Globus pallidus (tissue), 1 donor: ENCODE measurements at places on chromosomes 7 and 10.
A peak's percentile ranks its signal among the peaks of the same experiment; 100 is the strongest.

- DNase-seq, result no peak
Measured at GRCh38 chr10:93068411-93069244, 5.1 kb upstream of the CYP26A1 start.

GRCh38 chr7:964401-965231 lies 10.1 kb upstream of the ADAP1 start:
- DNase-seq, result peak; percentile 47

- no peak for DNase-seq
Measured at GRCh38 chr10:15325944-15326284, 45.2 kb downstream of the FAM171A1 start.

DNA sequence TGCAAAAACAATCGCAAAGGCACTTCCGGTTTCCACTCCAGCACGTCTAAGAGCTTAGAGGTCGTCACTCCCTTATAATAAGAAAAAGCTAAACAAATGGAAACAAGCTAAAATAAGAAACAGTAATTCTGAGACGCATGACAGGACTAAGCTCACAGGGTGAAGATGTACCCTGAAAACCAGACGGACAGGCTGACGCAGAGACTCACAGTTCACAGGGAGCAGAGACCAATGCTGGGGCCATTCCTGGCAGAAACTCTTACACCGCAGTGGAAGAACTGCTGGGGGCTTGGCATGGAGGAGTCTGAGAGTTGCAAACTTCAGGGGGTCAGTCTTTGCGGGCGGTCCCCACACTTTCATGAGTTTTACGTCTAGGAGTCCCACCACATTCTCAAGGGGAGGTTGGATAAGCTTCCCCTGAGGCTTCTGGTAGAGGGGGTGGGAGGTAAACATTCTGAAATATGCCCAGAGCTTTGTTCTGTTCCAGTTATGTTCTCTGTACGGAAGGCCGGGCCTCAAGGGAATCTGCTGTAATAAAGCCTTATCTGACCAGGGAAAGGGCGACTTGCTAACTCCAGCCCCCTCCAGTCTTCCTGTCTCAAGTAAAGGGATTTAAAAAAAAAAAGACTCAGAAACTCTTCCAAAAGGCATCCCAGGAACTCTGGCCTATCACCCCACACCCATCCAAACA lies 47.8 kb downstream of the BRI3 start:
- no peak for DNase-seq

GRCh38 chr7:14687777-14688176 lies 214.8 kb downstream of the DGKB start:
- no peak for DNase-seq

DNA sequence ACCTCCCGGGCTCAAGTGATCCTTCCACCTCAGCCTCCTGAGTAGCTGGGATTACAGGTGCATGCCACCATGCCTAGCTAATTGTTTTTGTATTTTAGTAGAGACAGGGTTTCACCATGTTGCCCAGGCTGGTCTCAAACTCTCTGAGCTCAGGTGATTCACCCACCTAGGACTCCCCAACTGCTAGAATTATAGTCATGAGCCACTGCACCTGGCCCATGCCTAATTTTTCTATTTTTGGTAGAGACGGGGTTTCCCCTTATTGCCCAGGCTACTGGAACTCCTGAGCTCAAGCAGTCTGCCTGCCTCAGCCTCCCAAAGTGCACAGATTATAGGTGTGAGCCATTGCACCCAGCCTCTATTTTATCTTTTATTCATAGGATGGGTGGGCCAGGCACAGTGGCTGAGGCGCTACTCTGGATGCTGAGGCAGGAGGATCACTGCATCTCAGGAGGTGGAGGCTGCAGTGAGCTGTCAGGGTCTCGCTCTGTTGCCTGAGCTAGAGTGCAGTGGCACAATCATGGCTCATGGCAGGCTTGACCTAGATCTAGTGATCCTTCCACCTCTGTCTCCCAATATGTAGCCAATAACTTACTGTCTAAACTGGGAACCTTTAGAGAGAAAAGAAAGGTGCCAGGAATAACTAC lies 31.3 kb upstream of the STOX1 start:
- no peak for DNase-seq

DNA sequence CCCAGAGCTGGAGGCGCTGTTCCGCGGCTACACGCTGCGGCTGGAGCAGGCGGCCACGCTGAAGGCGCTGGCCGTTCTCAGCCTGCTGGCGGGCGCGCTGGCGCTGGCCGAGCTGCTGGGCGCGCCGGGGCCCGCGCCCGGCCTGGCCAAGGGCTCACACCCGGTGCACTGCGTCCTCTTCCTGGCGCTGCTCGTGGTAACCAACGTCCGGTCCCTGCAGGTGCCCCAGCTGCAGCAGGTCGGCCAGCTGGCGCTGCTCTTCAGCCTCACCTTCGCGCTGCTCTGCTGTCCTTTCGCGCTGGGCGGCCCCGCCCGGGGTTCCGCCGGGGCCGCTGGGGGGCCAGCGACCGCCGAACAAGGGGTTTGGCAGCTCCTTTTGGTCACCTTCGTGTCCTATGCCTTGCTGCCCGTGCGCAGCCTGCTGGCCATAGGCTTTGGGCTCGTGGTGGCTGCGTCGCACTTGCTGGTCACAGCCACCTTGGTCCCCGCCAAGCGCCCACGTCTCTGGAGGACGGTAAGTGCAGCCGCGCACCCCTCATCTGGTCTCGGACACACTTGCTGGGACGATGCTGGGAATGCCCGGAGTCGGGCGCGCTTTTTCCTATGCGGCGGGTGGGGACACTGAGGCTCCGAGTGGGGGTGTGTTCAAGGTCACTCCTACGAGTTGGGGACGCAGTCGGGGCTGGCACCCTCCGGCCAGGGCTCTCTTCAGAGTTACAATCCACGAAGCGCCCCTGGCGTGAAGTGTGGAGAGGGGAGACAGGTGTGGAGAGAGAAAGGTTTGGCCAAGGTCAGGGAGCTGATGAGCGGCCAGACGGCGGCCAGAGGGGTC lies 717 bp downstream of the ADCY1 start:
- no peak for DNase-seq

DNA sequence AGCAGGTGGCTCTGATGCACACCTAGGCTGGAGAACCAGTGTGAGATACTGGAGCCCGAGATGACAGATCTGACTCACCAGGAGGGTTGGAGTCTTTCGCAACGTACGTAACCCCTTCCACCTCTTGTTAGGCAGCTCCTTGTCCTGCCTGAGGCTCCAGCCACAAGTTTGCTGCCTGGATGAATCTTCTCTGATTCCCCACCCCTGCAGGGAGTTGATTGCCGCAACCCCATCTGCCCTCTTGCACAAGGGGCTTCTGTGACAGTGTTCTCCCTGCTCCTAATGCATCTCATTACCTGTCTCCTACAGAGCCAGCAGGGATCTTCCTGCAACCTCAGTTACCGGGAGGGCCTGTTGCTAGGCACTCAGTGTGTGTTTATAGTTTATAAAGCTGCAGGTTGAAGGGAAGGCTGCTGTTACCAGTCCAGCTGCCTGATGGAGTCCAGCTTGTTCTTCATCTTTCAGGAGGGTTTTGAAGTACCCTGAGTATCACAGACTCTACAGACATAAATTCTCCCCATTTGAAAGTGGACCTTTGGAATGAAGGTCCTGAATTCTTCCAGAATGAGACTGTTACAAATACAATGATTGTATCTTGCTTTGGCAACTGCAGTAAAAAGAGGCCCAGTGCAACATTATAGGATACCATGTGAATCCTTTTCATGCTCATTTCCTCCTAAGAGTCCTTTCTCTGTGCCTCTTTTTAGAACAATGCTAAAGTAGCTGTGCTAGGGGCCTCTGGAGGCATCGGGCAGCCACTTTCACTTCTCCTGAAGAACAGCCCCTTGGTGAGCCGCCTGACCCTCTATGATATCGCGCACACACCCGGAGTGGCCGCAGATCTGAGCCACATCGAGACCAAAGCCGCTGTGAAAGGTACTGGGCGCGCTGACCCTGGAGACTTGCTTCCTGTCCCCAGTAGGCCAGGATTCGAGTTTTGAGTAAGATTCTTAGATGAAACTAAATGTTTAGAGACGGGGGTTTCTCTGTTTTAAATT lies 6.5 kb downstream of the MDH2 start:
- DNase-seq, result peak; percentile 49

DNA sequence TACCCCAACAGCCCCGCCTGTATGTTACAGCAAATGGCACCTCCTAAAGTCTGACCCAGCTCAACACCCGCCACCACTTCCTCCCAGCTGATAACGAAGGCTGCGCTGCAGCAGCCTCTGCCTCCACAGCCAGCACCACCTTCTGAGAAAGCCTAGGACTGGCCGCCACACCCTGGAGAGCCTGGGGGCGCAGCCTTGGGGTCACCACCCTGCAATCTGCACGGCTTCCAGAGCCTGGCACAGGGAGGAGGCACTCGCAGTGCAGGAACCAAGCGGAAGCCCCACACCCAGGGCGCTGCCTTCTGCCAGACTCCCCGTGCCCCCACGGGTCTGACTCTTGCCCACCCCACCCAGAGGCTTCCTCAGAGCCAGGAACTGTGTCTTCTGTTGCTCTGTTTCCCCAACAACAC lies 112.5 kb downstream of the MAD1L1 start:
- DNase-seq, result no peak

GRCh38 chr10:31594347-31594873 lies 275.4 kb downstream of the ZEB1 start:
- DNase-seq, result no peak

DNA sequence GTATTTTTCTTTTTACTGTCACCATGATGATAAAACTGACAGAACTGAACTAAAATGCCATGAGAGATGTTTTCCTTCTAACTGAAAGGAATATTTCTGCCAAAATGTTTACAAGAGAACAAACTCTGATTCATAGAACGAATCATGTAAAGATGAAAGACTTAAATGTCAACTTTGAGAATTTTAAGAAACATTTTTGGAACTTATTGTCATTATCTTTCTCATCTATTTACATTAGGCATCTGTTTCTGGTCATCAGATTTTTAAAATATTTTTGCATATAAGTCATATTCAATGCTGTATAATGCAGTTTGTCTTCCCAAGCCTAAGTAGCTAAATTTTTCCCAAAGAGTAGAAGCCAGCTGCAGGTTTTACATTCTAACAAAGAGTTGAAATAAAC lies 358.5 kb downstream of the TFEC start:
- DNase-seq, result no peak

DNA sequence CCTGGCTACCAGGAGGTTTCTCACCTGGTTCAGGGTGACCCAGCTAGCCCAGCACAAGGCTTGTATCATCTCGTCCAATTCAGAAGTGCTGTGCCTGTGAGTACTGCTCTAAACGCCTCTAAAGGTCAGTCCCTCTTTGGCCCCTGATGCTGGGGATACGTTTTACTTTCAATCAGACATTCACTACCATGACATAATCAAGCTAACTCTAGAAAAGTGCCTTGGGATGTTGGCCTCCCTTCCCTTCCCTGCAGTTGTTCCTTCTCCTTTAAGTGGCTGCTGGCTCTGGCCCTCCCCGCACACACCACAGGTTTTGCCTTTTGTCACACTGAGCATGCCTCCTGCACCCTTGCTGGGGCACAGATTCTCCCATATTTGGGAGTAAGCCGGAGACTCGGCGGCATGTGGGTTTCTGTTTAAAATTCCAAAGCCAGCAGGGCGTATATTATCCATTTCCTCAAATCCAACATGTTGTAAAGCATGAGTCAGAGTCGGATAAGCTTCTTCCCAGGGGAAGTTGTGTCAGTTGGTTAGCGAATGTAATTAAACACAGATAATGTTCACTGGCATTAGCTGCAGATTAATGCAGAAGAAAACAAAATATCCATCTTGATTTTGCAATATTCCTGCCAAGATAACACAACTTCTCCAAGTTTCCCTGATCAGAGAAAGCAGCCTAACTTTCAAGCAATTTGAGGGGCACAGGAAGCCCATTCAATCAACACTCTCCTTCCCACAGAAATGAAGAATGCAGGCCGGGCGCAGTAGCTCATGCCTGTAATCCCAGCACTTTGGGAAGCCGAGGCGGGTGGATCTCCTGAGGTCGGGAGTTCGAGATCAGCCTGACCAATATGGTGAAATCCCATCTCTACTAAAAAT lies 31.8 kb upstream of the VCL start:
- no peak for DNase-seq

- no peak for DNase-seq
Measured at GRCh38 chr7:26850193-26850651, 14.2 kb downstream of the SKAP2 start.

DNA sequence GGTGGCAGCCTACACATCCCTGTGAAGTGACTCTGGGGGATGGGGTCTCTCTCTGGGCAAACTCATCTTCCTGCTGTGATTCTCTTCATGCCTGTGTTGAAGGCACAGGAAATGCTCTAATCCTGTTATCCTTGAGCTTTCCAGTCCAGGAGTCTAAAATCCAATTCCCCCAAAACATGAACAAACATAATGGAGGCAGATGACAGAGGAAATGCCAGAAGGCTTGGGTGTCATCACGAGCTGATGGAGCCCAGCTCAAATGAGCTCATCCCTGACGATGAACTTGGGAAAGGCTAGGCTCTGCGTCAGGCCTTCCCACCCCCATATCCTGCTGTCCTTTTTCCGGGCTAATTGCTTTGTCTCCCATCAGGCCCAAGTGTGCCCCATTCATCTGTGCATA lies 165.9 kb upstream of the PODXL start:
- no peak for DNase-seq

GRCh38 chr7:151780631-151781030 lies 96.3 kb downstream of the PRKAG2 start:
- DNase-seq, result no peak

GRCh38 chr10:47318706-47319105 lies 3.5 kb upstream of the GDF2 start:
- no peak for DNase-seq
